NCI-H510A (cell line): ENCODE measurements at places on chromosomes 4 and X.

- no peak for DNase-seq
These were observed 6.5 kb downstream of the TEX13D start for GRCh38 chrX:124338733-124339514.

DNA sequence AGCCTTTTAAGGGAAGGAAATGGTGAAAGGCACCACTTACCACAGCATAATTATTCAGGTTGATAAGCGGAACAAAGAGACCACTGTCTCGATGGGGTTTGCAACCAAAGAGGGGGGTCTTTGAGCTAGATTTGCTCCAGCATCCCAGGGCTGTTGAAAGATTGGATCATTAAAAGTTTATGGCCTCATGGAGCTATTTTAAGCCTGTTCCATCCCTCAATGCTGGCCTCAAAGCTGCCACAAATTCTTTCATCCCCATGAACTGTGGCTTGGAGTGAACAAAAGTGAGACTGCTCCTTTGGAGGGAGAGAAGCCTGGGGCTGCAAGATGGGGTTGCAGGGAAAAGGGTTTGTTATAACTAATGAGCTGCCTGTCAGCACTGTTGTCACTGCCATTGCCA lies 209.8 kb downstream of the RTL9 start:
- no peak for DNase-seq

- no peak for DNase-seq
These were observed 71.4 kb downstream of the AREG start for GRCh38 chr4:74516303-74516702.

GRCh38 chr4:25401066-25401465 lies 24.0 kb downstream of the ANAPC4 start:
- no peak for DNase-seq

GRCh38 chr4:138561906-138562305 lies 319.8 kb upstream of the SLC7A11 start:
- DNase-seq, result no peak

GRCh38 chr4:79338148-79338547 lies 12.3 kb upstream of the NAA11 start:
- DNase-seq, result no peak

DNA sequence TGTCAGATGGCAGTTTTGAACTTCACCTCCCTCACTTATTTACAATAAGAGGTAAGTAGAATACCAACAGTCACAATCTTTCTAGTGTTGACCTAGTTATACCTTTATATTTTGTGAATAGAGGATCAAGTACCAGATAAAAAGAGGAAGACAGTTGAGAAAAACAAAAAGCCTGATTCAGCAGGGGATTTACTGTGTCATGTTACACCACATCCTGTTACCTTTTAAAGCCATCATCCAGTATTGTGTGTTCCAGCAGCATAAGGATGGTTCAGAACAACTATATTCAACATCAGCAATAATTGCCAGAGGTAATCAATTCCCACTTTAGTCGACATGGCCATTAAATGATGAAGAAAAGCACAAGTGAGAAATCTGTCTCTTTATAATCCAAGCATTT lies 21.3 kb upstream of the CXCL6 start:
- no peak for DNase-seq

DNA sequence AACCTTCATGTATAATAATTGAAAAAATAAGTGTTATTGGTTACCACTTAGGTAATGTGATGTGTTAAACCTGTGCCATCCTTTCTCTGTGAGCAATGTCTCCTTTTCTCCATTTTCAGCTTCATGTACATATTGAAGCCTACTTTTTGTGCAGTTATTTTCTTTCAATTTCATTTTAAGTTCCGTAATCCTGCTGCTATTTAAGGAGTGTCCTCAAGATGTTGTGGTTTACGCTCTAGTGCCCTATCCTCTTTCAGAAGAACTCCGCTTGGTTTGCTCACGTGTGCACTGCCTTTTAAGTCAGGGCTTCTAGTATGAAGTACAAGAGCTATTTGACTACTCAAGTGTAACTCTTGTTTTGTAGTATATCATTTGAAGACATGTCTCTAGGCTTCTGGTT lies 2253.2 kb upstream of the TENM3 start:
- DNase-seq, result no peak

DNA sequence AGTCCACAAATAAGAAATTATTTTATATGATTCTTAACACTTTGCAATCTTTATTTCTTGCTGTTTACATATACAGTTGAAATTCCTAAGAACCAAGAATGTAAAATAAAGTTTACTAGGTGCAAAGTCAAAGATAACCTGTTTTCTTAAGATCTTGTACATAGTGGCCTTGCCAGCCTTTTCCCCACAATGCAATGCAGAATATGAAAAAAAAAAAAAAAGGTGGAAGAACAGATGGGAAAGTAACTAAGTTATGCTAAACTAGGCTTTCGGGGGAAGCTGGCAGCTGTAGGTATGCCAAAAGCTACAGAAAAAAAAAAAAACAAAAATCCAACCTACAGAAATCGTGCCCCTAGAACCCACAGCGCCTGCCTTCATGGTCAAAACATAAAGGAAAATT lies 1588.4 kb downstream of the STIM2 start:
- DNase-seq, result no peak

DNA sequence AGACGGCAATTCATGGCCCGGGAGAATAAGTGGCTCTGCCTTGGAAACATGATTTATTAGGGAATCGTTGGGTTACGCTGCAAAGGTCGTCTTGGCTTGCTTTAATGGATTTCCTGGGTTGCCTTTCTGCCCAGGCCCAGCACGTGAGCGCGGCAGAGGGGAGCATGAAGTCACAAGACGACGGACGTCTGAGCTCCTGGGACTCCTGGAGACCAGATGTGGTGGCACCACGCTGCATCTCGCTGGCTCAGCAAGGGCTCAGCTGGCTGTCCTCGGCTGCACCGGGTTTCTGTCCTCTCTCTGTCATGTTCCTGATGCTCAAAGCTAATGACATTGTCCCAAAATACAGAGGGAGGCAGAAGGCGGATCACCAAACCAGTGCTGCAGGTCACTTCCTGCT lies 61.2 kb downstream of the C4orf50 start:
- DNase-seq, result no peak

- DNase-seq, result no peak
These were observed 78.0 kb downstream of the COX7B2 start for GRCh38 chr4:46830971-46831454.

DNA sequence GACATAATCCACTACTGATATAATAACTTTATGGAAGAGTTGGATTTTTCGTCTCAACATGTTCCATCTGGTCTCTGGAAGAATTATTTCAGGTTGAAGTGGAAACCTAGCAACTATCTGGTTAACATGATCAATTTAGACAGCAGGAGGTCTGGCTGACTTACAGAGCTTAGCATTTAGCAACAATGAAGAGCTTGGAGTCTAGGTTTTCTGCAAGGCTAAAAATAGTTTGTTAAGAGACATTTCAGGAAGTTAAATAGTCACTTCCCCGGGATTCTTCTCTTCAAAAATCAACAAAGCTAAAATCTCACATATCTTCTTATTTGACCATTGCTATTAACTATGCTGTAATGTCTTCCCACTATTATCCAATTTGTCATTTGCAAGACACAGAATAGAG lies 418.6 kb upstream of the DIPK2B start:
- DNase-seq, result no peak

- no peak for DNase-seq
These were observed 63.4 kb downstream of the GPR50 start for GRCh38 chrX:151239751-151240150.

DNA sequence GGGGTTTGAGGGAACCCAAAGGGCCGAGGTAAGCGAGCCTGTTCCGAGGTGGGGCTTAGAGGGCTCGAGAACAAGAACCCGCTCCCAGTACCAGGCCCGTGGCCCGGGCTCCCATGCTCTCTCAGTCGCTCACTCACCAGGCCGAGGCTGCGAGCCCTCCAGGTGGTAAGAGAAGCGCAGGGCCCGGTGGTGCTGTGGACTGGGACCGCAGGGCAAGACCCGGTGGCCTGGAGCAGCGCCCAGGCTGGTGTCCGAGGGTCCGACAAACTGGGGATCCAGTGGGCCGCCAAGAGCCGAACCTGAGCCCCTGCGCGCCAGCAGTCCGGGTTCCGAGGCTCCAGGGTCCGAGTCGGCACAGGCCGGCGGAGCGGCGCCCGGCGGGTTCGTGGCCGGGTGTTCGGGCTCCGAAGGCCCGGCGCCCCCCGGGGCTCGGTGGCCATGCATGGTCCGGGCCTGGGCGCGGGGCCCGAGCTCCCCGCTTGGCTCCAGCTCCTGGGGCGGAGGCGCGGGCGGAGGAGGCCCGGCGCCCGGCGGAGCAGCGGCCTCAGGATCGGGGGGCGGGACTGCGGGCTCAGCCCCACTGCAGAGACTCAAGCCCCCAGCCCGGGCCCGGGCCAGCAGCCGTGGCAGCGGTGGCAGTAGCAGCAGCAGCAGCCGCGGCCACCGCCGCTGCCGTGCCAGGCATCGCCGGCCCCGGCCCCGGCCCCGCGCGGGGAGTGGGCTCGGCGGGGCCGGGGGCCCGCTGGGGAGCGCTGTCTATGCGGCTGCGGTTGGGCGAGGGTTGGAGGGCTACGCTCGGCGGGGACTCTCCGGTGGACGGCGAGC lies 833 bp downstream of the FGD1 start:
- DNase-seq, result peak; percentile 11

DNA sequence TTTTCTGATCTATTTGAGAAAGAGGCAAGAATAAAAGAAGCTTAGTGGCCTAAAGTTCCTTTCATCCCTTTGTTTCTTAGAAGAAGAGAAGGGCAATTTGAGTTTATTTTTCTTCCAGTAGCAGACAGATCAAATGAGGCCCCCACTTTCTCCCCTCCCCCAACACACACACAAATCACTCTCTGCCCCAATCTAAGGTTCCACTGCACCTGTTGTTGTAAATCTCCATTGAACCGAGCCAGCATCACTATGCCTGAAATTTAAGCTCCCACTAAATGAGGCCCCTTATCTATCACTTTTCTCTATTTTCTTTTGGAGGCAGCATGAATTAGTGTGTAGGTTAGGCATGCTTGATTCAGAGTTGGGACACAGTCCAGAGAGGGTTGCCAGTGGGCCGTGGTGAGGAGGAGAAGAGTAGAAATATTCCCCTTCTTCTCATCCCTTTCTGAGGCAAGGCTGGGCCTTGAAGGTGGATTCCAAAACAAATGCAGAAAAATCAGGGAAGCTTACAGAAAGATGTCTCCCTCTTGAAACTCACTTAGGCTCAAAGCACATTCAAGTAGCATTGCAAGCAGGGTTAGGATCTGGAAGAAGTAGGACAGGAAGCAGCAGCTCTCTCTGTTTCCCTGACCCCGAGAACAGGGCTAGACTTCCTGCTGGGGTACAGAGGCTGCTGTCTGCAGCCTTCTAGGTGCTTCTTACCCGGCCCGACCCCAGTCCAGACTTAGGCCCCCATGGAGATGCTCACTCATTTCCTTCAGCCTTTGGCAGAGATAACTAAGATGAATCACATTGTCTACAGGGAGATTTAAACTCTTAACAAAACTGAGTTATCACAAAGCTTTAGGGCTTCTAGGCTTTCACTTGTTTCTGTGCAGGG lies 70.7 kb downstream of the RASL11B start:
- no peak for DNase-seq

DNA sequence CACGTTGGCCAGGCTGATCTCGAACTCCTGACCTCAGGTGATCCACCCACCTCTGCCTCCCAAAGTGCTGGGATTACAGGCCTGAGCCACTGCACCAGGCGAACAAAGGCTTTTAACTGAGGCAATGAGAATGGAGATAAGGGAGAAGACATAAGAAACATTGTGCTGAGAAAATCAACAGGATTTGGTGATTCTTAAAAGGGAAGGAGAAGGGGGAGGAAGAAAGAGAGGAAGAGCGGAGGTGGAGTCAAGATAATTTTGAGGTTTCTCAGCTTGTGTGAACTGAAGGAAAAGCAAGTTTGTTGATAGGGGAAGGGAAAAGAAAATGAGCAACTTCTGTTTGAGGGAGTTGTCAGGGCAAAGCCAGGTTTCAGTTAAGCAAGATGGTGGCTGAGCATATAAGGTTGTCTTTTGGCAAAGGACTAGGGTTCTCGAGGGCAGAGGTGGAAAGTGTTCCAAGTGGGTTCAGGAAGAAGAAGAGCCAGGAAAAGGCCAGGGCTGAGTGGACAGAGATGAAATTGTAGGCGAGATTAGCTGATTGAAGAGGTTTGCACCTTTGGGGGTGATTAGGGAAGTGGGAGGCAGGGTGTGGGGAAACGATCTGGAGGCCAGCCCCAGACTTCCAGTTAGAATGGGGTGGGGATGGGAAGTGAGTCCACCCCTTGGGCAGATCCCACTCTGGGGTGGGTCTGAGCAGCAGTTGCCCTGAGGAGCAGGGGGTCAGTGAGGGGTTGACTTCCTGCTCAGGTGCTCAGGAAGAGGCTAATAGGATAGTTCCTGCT lies 7.8 kb downstream of the DOCK11 start:
- DNase-seq, result no peak

DNA sequence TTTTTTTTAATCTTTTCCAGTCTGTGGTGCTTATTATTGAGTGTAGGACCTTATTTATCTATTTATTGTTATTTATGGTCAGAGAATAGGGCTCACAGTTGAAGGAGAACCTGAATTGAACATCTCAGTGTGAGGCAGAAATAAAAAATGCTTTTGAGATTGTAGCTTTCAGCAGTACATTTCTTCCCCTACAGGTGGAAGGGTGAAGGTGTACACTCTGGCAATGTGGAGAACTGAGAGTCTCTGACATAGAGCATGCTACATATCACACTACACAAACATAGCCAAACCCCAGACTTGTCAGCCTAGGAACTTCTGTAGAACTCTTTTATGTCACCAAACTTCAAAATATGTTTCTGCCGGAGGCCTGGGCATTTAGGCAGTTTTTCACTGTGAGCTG lies 140.2 kb downstream of the STIM2 start:
- no peak for DNase-seq

DNA sequence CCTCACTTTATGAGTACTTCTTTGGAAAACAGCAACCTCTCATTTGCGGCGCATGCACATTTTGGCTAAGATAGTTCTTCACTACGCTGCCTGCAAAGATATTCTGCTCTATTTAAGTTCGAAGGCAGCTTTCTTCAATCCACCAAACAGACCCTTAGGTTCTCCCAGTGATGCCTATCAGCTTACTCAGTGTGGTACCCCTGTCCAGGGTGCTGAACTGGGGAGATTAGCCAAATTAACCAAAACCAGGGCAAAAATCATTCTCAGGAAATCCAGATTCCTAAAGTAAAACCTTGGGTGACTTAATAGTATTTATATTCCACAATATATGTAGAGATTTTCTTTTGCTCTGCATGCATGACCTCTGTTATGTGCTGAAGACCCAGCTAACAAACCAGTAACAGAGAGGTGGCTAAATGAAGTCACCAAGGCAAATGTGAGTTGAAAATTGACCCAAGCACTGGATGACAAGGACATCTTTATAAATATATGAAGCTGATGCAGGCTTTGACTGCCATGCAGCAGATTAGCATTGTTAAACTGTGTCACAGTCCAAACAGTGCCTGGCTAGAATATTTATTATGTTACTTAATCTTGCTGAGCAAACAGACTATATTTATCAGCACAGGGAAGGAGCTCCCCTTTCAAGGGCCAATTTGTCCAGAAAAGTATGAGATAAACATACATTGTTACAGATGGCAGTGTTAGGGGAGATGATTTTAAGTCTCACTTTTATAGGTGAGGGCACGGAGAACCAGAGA lies 418.2 kb downstream of the STIM2 start:
- DNase-seq, result peak; percentile 40

DNA sequence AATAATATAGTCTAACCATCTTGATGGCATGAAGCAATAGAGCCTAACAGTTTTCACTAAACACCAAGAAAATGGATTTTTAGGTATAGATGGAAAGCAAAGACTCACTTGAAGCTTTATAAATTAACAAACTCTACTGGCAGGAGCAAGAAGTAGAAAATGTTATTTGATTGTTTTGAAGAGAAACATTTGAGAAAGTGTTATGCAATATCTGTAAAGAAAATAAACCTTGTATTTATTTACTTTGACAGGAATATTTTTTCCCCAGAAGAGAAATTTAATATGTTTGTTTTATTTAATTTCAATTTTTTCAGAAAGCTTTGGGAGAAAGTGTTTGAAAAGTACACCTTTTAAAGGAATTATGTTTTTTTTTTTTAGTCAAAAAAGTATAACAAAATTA lies 139.0 kb downstream of the STIM2 start:
- DNase-seq, result no peak
